ENCODE measurements at places on chromosomes 7 and 10.
A peak's percentile ranks its signal among the peaks of the same experiment; 100 is the strongest.

- DNase-seq, result no peak
Observed at GRCh38 chr7:122064971-122065370, 79.1 kb downstream of the AASS start.

DNA sequence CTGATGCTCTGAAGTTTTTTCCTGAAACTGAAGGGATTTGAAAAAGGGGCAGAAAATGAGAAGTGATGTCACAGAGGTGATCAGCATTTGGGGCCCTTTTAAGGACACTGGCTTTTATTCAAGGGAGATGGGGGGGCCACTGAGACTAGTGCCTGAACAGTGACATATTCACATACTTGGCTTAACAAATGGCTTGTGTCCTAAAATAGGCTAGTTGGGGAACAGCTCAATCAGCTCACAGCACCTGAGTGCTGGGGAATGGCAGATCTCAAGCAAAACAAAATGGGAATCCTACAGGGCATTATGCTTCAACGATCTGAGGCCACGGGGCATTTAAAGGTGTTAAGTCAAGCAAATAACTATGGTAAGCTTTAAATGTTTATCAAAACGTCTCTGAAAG, 90.1 kb downstream of the UBE2H start:
- DNase-seq, result peak; percentile 26

DNA sequence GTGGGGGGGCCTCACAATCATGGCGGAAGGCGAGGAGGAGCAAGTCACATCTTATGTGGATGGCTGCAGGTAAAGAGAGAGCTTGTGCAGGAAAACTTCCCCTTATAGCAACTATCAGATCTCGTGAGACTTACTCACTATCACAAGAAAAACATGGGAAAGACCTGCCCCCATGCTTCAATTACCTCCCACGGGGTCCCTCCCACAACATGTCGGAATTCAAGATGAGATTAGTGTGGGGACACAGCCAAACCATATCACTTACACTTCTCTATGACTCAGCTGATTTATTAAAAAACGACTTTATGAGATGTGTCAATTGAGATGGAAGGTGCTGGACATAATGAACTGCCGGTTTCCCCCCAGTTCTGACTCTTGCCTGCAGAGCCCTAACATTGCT, 23.8 kb upstream of the CHN2 start:
- no peak for DNase-seq

DNA sequence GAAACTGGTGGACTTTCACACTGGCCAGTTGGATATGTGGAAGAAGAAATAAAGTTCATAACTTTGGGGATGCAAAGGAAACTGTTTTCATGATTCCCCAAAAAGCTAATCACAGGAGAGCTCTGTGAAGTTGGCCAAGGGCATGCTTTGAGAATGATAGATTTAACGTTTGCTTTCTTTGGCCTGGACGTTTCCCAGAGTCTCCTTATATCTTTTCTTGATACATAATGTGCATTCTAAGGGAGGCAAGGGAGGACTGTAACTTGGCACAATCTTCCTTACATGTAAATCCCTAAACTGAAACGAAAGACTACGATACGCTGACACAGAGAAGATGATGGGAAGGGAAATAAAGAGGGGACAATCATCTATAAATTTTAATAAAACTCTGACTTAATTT, 176.5 kb upstream of the INHBA start:
- no peak for DNase-seq

GRCh38 chr10:91589015-91589657, 43.7 kb downstream of the PPP1R3C start:
- no peak for DNase-seq

GRCh38 chr7:147904219-147904576, 686.4 kb upstream of the C7orf33 start:
- DNase-seq, result no peak

- DNase-seq, result peak; percentile 20
Observed at GRCh38 chr10:88608052-88608732, 21.6 kb downstream of the LIPJ start.

DNA sequence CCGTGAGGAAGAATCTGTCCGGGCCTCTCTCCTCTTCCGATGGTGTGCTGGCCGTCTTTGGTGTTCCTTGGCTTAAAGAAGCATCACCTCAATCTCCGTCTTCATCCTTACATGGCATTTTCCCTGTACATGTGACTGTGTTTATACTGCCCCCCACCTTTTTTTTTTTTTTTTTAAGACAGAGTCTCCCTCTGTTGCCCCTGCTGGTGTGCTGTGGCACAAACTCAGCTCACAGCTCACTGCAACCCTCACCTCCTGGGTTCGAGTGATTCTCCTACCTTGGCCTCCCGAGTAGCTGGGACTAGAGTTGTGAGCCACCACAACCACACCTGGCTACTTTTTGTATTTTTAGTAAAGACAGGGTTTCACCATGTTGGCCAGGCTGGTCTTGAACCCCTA, 121.9 kb upstream of the C7orf33 start:
- DNase-seq, result no peak

DNA sequence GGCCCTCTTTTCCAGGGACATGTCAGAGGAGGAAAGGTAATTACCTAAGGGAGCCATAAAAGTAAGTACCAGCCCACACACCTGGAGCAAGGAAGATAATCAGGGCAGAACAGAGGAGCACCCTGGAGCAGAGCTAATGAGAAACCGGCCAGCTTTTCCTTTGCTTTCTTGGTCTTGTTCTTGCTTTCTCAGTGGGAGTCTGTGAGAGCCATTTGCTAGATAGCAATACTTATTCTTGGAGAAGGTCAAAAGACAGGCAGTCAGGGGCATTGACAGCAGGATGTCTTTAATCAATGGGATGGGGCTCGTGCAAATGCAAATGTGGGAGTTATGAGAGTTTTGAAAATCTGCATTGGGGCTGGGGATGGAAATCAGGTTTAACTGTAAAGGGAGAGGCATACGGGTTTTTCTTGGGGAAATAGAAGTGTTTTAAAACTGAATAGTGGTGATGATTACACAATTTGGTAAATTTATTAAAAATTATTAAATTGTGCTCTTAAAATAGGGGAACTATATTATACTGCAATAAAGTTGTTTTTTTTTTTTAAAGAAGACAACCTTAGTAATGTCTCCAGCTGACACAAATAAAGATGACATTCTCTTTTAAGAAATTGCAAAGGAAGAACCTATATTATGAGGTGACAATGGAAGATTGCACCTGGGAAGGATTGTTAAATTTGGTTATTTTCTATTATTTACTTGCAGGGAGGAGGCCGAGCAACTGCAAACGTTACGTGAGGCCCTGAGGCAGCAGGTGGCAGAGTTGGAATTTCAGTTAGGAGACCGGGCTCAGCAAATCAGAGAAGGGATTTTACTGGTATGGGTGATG, 35.6 kb upstream of the PPP1R17 start:
- DNase-seq, result no peak

GRCh38 chr10:3105166-3105565, 37.8 kb downstream of the PFKP start:
- DNase-seq, result no peak

DNA sequence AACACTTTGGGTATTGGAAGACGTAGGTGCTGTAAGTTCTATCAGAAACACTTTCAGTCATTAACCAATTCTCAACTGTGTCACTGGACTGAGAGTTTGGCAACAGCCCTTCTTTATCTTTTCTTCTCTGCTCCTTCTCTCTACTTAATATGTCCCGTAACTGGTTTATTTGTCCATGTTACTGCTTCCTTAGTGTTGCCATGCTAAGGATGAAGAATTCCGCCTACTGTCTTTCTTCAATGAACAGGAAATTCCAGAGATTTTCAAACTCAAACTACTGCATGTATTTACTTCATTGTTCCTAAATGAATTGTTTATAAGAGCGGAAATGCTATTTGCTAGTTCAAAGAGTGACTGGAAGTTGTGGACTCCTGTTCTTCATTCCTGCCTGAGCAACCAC, 143.7 kb downstream of the TAX1BP1 start:
- DNase-seq, result no peak

GRCh38 chr10:6843481-6843881, 263.4 kb upstream of the PRKCQ start:
- peak; percentile 6 for DNase-seq

- DNase-seq, result no peak
Observed at GRCh38 chr7:2947058-2947780, 96.4 kb downstream of the CARD11 start.

- peak; percentile 48 for DNase-seq
Observed at GRCh38 chr7:131327049-131327625, 539 bp upstream of the MKLN1 start.

GRCh38 chr7:135665042-135665441, 2.7 kb downstream of the STMP1 start:
- DNase-seq, result no peak

DNA sequence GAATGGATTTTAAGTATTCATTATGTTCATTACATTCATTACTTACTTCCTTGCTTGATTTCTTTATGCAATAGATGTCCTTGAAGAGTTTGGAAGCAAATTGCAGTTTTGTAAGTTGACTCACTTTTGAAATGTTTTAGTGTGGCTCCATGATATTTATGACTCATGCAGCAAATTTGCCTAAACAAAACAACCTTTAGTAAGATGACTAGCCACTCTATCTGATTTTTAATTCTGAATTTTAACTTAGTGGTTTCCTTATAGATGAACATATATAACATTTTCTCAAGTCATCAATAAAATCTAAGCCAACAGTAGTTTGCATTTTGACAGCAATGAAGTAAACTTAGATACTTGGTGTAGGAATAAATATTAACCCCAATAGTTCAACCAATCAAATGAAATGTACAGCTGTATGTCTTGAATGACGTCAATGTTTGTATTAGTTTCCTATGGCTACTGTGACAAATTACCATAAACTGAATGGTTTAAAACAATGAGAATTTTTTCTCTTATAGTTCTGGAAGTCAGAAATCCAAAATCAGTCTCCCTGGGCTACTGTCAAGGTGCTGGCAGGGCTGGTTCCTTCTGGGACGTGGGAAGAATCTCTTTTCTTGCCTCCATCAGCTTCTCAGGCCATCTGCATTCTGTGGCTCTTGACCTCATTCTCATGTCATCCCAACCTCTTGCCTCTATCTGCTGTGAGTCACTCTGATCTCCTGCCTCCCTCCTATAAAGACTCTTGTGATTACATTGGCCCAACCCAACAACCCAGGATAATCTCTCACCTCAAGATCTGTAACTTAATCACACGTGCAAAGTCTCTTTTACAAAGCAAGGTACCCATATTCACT, 73.4 kb downstream of the AHR start:
- no peak for DNase-seq

DNA sequence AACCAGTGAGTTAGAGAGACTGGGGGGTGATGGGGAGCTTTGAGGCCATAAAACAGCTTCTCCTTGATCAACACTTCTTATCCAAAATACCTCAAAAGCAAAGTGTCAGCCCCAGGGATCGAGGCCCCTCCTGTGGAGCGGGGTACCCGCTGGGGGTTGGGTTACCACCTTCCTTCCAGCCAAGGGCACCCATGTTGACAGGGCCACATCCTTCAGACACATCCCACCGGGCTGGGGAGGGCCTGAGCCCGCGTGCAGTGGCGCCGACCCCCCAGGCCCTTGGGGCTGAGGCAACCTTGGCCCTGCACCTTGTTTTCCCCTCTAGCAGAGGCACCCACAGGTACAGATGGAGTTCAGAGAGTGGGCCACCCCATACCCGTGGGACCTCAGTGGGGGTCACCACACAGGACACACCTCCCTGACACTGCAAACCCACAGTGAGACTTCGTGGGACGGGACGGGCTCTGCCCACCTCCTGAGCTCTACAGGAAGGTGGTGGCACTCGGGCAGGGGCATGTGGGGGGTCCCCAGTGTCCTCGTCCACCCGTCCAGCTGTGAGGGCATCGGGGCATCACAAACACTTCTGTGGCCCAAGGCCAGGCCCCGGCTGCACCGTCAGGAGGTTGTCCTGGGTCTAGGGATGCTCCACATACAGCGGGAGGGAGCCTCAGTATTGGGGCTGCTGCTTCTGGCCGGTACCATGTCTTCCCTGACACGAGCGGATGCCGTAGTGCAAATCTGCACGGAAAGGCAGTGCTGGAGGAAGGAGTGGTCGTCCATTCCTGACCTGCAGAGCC, 10.7 kb downstream of the DPYSL4 start:
- DNase-seq, result no peak

GRCh38 chr7:1455241-1455939, 3.9 kb downstream of the MICALL2 start:
- DNase-seq, result no peak

DNA sequence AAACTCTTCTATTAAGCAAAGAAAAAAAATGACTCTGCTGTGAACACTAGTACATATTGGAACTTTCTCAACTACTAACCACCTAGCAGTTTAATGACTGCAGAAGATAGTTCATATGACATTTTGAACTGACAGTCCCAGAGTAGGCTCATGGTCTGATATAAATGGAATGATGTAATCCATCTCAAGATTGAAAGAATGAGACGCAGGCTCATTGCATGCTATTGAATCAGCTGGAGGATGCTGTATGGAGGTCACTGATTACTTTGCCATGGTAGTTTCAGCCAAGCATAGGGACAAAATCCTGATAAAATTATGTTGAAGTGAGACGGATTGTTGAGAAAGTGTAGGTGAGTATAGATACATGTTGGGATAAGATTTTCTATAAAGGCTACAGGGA, 217.6 kb upstream of the SEMA3E start:
- DNase-seq, result no peak

GRCh38 chr7:81990395-81990794, 220.5 kb upstream of the HGF start:
- DNase-seq, result no peak

GRCh38 chr10:72171175-72171630, 44.6 kb upstream of the ANAPC16 start:
- DNase-seq, result no peak

- DNase-seq, result no peak
Observed at GRCh38 chr7:121383235-121383910, 12.7 kb downstream of the FAM3C start.

GRCh38 chr10:101643546-101643945, 51.4 kb downstream of the FBXW4 start:
- DNase-seq, result no peak

DNA sequence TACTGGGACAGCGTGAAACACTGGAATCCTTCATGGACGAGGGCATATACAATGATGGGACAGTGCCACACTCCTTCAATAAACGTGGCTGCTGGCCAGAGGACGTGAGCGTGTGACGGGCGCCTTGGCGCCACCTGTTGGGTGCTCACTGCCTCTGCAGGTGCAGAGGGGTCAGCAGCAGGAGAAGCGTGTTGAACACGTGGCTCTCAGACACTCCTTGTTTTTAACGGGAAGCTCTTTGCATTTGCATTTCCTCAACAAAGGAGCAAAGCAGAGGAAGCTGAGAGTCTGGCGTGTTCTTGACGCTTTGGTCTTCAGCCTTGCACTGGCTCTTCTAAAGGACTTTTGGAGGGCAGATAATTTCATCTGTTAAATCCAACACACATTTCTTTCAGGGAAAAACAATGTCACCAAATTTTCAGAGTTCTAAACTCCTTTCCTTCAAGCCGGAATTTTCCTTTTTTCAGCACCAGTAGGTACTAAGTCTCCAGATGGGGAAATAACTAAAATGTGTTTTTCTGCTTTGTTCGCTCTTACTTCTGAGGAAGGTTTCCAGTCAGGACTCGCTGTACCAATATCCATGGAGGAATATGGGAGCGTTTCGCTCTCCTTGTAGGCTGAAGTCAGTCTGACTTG, 2.9 kb upstream of the GET4 start:
- DNase-seq, result peak; percentile 88

- DNase-seq, result peak; percentile 89
Observed at GRCh38 chr10:100481462-100482081, 18.8 kb downstream of the WNT8B start.

GRCh38 chr7:35849158-35849831, 48.4 kb downstream of the SEPTIN7 start:
- DNase-seq, result no peak

GRCh38 chr10:110901954-110902819, 16.8 kb downstream of the BBIP1 start:
- no peak for DNase-seq

All from GM13976 (cell line).